ENCODE measurements at places on chromosomes 3 and 15.

DNA sequence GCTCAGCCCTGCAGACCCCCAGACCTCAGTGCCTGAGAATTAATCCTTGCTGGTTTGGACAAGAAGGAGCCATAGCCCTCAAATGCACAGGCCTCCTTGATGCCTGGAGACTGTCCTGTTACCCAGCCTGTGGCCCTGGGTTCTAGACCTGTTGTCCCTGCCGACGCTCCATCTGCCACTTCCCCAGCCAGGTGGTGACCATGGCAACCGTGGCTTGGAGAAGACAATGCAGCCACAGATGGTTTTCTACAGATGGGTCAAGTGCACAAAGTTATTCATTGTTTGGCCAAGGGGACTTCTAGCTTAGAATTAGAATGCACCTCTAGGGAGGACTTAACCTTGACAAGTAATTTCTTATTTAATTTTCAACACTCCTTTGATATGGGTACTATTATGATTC is 297.1 kb downstream of the UACA start:
- DNase-seq: no peak

- no peak for DNase-seq
Measured at GRCh38 chr15:39194106-39194830, 386.6 kb upstream of the THBS1 start.

GRCh38 chr3:184209146-184209923 is 20.1 kb upstream of the VWA5B2 start:
- DNase-seq: no peak

GRCh38 chr15:59247364-59247763 is 40.7 kb downstream of the LDHAL6B start:
- DNase-seq: peak; percentile 79

- DNase-seq: no peak
Measured at GRCh38 chr15:66654361-66654738, 47.7 kb upstream of the SMAD6 start.

DNA sequence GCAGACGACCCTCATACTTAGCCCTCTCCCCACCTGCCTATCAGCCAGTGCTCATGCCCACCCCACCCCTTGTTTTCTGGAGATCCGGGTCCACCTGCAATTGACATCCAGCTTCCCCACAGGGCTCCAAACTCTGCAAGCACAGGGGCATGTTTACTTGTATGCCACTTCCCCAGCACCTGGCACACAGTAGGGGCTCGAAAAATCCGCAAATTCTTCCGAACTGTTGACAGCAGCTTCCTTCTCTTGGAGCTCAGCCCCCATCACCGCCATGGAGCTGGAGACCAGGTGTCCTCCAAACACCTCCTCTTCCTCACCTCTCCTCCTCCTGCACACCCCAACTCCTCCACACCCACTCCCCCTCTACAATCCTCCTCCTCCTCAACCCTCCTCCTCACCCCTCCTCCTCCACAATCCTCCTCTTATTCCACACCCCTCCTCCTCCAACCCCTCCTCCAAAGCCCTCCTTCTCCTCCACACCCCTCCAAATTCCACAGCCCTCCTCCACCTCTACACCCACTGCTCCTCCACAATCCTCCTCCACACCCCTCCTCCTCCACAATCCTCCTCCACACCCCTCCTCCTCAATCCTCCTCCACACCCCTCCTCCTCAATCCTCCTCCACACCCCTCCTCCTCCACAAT is 70.4 kb upstream of the BLM start:
- peak; percentile 29 for DNase-seq

- DNase-seq: no peak
Measured at GRCh38 chr3:52268036-52268435, 10.4 kb downstream of the WDR82 start.

DNA sequence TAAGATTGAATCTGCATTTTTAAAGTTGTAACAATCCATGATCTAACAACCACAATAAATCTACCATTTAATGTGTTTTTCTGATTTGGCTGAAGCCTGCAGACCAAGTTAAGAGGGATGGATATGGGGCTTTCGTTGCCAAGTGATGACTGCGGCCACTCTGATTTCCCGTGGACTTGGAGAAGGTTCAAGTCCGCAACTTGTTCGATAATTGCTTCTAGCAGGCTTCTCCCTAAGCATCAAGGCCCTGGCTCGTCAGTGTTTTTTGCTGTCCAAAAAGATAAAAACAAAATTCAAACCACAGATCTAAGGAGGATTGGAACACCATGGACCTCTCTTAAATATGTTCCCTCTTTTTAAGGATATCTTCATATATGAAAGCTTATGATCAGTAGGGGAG is 256.6 kb downstream of the CNTN3 start:
- no peak for DNase-seq

- DNase-seq: no peak
Measured at GRCh38 chr15:64438653-64439447, 21.5 kb upstream of the ZNF609 start.

GRCh38 chr3:35070088-35070487 is 569.2 kb upstream of the ARPP21 start:
- DNase-seq: no peak

GRCh38 chr15:57031605-57032004 is 113.2 kb downstream of the TCF12 start:
- DNase-seq: no peak

DNA sequence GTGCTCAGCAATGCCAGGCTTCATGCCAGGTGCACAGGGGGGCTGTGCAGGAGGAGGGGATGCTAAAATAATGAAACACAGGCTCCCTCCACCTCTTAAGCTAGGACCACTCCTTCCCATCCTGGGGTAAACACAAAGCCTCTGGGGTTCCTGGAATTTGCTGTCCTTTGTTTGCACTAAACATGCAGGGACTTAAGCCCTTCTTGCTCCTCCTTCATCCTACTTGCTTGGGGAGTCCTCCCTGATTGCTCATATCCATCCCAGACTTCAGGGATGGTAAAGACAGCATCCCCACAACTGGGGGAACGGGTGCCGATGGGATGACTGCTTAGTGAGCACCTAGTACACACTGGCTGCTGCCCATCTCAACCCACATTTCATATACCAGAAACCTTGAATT is 5.1 kb downstream of the LINGO1 start:
- DNase-seq: no peak

DNA sequence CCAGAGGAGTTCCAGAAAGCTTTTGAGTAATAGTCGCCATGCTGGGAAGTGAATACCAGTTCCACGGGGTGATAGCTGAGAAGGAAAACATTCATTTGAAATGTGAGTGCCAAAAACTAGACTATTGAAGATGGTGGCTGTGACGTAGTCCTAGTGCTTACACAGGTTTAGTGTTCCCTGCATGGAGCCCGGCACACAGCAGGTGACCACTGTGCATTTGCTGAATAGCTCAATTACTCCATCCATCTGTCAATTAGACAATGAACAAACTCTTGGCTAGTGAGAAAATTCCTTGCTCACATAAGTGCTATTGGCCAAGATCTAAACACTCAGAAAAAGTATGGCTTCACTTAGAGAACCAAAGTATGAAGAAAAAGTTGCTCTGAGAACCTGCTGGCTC is 448.1 kb upstream of the WNT5A start:
- DNase-seq: peak; percentile 86

DNA sequence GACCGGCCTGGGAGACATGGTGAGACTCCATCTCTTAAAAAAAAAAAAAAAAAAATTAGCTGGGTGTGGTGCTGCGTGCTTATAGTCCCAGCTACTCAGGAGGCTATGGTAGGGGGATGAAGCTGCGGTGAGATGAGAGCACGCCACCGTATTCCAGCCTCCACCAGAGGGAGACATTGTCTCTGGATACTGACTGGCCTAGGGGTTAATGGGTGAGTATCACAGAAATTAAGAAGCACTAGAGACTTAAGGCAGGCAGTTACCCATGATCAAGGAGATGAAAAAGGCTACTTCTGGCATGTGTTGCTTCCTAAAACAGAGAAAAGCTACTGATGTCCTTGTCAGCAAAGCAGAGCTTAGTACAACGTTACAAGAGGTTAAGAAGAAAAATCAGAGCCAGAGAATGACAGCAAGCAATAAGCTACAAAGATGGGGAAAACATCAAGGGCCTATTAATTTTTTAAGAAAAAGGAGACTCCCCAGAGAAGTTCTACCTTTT is 8.6 kb downstream of the TFRC start:
- DNase-seq: peak; percentile 56

GRCh38 chr3:44029100-44029499 is 212.6 kb upstream of the TOPAZ1 start:
- no peak for DNase-seq

DNA sequence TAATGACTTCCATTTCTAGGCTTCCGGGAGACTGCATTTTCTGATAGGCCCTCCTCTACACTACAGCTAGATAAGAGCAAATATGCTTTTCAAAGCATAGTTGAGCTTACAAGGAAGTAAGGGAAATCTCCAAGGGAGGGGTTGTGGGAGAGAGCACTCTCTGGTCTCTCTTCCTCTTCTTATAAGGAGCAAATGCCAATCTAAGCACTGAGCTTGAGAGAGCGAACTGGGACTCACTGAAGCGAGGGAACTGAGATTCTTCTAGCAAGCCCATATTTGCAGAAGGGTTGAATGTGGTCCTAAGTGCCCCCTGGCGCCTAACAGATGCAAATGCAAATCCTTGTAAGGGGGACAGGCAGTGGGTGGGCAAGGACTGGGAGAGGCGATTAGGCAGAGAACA is 164.8 kb downstream of the ERC2 start:
- DNase-seq: peak; percentile 16

DNA sequence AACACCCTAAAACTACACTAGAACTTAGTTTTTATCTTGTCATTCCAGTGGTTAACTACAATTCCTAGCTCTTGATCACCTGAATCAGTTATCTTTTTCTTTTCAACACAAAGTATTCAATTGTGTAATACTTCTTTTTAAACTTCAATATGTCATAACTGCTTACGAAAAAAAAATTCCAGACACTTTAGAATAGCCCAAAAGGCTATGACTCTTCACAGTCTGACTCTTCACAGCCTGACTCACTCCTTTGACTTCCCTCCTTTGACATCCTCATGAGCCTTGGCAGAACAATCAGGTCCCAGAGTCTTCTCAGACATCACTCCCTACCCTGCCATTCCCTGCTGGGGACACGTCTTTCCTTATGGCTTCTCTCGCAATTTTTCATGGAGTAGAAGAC is 727.1 kb downstream of the ROBO1 start:
- DNase-seq: no peak

- no peak for DNase-seq
Measured at GRCh38 chr3:73509816-73510215, 114.9 kb downstream of the PDZRN3 start.

GRCh38 chr15:90956274-90957030 is 1.8 kb downstream of the RCCD1 start:
- peak; percentile 88 for DNase-seq

- DNase-seq: peak; percentile 30
Measured at GRCh38 chr15:87687523-87687870, 569.0 kb downstream of the NTRK3 start.

GRCh38 chr3:141076036-141076773 is 25.1 kb downstream of the SPSB4 start:
- DNase-seq: peak; percentile 48

Measured in NCI-H1417 (cell line).